ENCODE measurements at places on chromosomes 12 and 14.
A peak's percentile ranks its signal among the peaks of the same experiment; 100 is the strongest.

DNA sequence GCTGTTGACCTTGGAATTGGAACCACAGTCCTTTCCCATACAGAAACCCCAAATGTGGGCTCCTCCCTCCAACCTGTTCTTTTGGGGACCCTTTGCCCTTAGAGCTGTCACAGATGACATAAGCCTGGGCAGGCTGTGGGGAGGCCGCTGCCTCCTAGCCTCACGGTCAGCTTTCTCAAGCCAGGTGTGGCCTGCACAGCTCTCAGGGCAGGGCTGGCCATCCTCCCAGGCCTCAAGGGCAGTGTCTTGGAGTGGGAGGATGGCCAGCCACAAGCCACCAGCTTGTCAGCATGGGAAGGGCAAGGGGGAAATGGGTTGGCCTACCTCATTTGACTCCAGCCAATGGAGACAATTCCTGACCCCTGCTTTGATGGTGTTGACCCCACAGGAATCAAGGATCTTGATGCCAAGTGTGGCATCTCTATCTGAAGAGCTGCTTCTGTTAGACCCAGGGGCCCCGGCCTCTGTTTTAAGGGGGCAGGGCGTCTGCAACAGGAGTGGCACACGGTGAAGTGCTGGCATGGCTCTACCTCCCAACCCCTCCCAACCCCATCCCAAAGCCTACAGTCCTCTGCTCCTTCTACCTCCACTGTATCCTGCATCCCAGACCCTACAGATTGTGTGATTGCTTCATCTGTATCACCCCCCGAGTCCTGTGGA is 11.5 kb downstream of the CBLN3 start:
- DNase-seq = peak; percentile 10

- no peak for DNase-seq
Observed at GRCh38 chr12:12520273-12520672, 42.4 kb downstream of the DUSP16 start.

DNA sequence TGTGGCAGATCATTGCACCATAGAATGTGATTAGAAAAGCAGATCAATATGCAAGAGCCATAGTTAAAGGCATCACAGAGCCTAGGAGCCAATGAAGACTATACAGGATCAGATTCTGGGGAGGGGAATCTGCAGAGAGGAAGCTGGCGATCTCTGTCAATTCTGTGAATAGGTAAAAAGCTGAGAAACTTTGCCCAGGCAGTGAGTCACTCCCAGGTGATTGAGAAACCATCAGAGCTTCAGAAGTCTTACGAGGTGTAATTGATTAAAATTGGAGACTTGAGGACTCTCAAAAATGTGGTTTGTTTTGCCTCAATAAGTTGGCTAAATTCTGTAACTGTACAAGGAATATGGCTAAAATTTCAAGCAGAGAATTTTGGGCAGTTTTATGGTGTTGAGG is 41.7 kb upstream of the TSPAN11 start:
- DNase-seq = no peak

DNA sequence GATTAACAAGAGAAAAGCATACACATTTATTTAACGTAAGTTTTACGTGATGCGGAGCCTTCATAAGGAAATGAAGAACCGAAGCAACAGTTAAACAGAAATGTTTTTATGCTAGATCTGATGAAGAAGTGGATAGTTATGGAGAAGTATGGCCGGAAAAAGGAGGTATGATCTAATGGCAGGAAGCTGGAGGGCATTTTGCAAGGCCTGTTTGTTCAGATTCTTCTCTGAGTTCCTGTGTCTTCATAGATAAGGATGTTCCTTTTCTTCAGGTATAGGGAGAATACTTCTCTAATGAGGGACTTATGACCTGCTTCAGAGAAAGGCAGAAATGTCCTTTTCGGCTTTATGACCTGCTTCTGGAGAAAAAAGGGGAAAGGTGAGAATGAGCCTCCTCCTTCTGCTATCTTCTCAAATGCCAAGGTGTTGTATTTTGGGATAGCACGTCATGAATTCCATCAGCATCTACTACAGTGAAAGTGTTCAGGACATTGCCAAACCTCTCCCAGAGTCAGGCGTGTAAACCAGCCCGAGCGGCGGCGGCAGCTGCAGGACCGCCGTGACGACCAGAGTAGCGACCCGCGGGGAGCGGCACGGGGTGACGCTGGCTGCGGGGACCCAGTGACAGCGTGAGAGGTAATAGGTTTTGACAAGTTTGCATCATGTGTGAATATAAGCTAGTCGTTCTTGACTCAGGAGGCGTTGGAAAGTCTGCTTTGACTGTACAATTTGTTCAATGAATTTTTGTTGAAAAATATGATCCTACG is 33.7 kb upstream of the SGPP1 start:
- DNase-seq = no peak

- DNase-seq = no peak
Observed at GRCh38 chr14:30864934-30865333, 9.4 kb upstream of the COCH start.

- no peak for DNase-seq
Observed at GRCh38 chr14:89719366-89720075, 235.0 kb downstream of the EFCAB11 start.

DNA sequence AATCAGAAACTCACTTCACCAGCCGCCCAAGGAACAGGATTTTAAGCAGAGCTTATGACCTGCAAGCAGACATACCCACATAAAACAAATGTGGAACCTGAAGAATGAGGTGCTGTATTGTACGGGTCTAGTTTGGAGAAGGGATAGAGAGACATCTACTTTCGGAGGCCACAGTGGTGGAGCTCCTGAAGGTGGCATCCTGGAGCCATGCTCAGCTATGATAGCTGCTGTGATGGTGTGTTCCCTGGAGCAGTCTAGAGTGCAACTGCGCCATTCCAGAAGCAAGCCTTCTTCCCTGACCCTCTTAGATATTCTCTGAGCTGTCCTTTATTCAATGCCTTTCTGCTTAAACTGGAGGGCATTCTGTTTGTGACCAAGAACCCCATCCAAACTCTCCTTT is 402.6 kb downstream of the FUT8 start:
- no peak for DNase-seq

- DNase-seq = no peak
Observed at GRCh38 chr12:105479710-105480109, 149.2 kb downstream of the C12orf75 start.

DNA sequence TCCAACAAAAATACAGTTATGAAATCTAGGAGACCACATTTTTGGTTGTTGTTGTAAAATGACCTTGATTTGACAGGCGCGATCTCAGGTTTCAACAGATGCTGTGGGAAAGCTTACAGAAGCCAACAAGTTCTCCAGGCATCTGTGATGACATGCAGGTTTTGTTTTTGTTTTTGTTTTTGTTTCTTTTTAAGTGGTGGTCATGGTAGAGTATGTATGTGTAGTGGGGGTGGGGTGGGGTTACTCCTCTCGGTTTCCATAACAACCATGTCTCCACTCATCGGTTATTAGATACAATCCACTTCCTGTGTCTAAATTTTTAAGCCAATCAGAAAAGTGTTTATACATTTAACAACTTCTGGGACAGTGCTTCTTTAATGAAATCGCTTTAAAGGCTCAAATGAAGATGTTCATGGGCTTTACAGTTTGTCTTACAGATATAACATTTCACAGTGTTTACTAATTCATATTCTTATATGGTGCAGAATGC is 199.9 kb upstream of the FOXN3 start:
- DNase-seq = no peak

- DNase-seq = no peak
Observed at GRCh38 chr12:26100666-26101349, 24.0 kb downstream of the BHLHE41 start.

GRCh38 chr12:103241184-103241583 is 254.6 kb downstream of the C12orf42 start:
- DNase-seq = no peak

GRCh38 chr12:67760586-67761275 is 112.2 kb downstream of the DYRK2 start:
- no peak for DNase-seq

DNA sequence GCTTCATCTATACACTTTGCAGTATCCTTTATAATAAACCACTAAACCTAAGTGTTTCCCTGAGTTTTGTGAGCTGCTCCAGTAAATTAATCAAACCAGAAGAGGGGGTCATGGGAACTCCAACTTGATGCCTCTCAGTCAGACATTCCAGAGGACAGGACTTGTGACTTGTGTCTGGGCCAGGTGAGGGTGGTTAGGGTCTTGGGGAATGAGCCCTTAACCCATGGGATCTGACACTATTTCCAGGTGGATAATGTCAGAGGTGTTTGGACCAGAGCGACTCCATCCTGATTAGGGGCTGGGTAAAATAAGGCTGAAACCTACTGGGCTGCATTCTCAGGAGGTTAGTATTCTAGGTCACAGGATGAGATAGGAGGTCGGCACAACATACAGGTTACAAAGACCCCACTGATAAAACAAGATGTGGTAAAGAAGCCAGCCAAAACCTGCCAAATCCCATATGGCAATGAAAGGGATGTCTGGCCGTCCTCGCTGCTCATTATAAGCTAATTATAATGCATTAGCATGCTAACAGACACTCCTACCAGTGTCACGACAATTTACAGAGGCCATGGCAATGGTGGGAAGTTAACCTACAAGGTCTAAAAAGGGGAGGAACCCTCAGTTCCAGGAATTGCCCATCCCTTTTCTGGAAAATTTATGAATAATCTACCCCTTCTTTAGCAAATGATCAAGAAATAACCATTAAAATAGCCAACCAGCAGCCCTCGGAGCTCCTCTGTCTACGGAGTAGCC is 58.7 kb downstream of the BCAT1 start:
- DNase-seq = no peak

DNA sequence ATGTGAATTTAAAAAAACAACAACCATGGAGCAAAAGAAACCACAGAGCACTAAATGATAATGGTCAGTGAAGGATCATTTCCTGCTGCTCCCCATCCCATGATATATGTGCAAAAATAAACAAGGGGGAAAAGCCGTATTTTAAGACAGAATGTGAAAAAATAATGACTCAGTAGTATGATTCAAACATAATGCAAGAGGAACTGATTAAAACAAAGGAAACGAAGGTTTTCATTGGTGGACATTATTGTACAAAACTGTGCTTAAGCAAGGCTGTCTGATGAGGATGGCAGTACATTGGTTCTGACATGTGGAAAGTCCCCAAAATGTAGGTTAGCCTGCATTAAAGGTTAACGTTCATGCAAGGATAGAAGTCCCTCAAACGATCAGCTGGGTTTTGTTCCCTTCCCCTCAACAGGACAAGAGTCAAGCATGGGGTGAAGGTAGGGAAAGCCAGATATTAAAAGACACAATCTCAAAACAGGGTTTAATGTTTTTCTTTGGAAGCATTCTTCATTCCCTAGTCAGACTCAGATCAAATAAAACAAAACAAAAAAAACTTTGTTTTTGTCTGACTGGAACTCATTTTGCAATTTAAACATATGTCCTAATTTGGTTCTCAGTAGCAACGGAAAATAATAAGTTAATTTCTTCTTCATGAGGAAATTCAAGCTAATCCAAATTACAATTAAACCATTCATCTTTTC is 26.3 kb upstream of the PTGDR start:
- DNase-seq = no peak

GRCh38 chr12:1925684-1926006 is 7.2 kb upstream of the CACNA2D4 start:
- DNase-seq = peak; percentile 18

DNA sequence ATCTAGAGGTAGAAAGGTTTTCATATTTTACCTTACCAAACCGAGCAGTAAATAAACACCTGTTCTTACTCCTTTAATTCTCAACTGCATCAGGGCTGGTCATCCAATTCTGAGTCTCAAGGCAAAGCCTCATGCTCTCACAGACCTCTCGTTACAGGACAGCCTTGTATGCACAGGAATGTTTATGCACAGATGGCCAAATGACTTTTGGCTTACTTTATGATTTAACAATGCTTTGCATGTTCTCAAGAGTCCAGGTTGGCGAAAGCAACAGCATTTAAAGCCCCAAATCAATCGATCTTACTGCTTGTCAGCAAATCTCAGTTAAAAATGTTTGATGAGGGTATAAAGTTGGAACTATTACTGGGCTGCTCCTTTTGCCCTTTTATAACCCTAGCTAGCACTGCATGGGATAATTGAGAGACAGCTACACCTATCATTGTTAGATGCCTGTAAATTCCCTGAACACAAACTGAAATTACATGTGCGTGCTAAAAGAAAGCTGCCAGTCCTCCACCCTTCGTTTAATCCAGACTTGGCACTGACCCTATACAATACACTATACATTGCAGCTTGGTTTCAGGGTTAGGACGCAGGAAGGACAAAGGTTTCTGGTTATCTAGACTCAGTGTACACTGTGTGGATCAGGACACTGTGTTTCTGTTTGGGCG is 63.6 kb downstream of the TMCC3 start:
- no peak for DNase-seq

GRCh38 chr14:51613416-51613815 is 38.3 kb upstream of the FRMD6 start:
- no peak for DNase-seq

GRCh38 chr12:128933926-128934325 is 80.6 kb downstream of the GLT1D1 start:
- DNase-seq = no peak

DNA sequence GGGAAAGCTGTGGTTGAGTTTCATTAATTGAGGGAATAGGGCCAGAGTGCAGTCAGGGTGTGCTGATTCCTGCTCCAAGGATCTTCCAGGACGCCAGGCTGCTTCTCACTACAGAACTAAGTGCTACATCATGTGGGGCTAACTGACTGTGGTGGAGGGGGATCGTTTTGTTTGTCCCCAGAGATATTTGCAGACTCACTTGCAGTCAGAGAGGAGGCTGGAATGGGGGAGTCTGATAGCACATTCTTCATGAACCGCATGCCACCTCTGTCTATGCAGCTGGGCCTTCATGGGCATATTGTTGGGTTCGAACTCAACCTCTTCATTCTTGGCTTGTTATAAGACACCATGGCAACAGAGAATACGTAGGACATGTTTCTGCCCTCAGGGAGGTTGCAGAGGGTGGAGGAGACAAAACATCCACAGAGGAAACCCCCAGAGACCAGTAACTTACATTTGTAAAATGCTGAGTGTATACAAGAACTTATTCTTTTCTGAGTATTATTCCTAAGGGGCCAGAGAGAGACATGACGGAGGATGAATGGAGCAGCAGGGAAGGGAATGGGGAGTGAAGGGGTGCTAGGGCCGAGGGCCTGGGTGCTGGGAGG is 13.0 kb downstream of the KRT7 start:
- DNase-seq = no peak

DNA sequence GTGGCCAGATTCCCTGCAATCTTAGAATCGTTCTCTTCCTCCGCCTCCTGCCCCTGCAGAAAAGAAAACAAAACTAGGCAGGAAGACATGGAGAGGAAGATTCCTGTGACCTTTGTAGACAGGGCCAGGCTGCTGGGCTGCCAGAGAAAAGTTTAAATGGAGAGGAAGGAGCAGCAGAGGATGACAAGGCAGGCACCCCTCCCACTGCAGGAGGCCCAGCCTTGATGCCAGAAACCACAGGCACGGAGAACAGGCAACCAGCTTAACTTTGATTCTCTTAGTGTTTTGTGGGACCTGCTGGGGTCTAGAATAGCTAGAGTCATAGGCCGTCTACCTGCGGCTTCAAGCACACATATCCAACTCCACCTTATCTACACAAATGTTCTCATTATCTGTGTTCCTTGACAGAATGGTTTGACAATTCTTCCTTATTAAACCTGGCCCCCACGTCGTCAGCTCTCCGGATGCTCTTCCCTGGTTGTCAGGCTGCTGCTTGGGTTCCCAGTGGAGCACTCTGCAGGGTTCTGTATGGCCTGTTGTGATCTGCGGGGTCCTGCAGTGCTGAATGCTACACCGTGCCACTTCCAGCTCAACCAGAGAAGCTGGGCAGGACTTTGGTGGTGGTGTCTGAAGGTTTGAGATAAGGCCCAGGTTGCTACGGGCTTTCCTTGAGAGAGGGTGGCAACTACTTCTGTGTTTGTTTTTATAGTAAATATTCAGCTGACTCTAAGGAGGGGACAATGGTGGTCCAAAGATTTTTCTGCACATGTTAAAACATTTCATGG is 609.5 kb downstream of the AACS start:
- no peak for DNase-seq

Data from H9 (cell line).